ENCODE measurements at places on chromosomes 3 and 15.

GRCh38 chr3:133776794-133777438, 28.7 kb upstream of the SRPRB start:
- no peak for DNase-seq

GRCh38 chr3:16743276-16743675, 138.1 kb upstream of the DAZL start:
- DNase-seq = no peak

DNA sequence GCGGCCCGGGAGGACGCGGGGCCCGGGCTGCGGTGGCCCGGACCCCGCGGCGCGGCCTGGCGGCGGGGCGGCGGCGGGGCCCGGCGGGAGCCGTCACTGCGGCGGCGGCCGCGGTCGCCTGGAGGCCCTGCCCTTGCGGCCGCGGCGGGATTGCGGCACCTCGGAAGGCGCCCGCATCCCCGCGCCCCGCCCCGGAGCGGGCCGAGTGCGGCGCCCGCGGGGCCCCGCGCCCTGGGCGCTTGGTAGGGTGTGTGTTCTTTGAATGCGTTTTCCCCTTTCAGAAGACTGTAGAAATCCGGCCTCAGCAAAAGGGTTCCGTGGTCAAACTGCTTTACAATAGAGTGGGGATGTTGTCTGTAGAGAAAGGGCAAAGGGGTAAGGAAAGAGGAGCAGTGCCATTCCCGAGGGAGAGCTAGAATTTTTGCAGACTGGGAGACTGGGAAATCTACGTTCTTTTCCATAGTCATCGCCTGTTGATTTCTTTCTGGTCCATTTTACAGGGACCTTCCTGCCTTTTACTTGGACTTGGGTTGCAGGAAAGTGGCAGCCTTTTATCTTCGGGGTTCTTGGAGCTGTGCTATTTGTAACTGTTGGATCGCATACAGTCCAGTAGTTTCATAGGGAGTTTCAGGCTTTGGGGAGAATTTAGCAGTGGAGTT, 630 bp downstream of the SNRK start:
- DNase-seq = peak; percentile 39

DNA sequence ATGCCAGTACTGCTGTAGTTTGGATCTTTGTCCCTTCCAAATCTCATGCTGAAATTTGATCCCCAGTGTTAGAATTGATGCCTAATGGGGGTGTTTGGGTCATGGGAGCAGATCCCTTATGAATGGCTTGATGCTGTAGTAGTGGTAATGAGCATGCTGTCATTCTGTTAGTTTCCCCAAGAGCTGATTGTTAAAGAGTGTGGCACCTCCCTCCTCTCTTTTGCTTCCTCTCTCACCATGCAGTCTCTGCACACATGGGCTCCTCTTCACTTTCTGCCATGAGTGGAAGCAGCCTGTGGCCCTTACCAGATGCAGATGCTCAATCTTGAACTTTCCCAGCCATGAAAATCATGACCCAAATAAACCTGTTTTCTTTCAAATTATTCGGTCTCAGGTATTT, 141.3 kb upstream of the DPPA4 start:
- DNase-seq = no peak

DNA sequence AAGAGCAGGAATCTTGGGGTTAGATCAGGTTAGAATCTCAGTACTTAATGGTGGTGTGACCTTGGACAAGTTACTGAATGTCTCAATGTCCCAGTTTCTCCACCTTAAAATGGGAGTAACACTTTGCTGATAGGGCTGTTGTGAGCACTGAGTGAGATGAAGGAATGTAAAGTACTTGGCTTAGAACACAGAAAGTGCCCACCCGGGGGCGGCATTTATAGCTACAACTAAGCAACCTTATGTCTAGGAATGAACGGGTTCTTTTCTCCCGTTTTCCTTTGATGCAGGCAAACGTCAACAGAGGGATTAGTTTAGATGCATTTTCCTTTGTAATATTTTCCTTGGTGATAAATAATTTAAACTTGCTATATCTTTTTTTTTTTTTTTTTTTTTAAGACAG, 176.6 kb downstream of the USP13 start:
- DNase-seq = no peak

All from CD4-positive, alpha-beta T cell treated with Interleukin-21 for 1 hour (primary cell).